ENCODE measurements at places on chromosomes 12 and 14.

DNA sequence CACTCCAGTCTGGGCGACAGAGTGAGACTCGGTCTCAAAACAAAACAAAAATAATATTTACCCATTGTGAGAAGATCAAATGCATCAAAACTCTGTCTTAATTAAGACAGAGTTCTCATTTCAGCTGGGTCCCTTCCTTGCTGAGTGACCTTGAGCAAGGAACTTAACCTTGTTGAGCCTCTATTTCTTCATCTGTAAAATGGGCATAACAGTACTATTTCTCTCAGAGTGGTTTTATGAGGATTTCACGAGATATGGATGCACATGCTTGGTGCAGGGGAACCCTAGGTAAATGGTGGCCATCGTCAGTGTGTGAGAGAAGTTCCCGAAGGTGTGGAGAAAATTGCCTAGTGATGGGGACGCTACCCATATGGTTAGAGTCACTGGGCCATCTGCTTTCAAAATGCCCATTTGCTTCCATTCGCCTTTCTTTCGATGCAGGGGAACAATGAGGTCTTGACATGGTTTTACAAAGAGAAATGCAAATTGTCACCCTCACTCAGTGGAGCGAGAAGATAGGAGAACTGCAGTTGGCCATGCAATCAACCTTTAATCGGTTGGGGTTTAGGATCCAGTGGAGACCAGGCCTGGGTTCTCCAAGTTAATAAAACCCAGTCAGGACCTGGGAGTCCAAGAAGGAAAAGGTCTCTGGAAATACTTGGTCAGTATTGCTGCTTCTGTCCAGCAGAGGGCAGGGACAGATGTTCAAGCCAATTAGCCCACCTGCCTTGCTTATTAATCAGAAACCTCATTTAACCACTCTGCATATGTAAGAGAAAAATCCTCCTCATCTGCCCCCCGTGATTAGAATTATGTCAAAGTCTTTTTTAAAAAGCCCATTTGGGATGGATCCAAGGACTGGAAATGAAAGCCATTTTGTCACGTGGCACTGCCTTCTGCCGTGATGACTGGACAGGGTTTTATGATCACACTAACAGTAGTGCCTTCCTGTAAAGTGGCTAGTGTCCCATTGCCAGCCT is 37.2 kb downstream of the CFAP251 start:
- no peak for DNase-seq

GRCh38 chr14:103710771-103711377 is 4.4 kb downstream of the XRCC3 start:
- no peak for DNase-seq

- DNase-seq: no peak
These were observed 2.7 kb downstream of the PLD4 start for GRCh38 chr14:104927432-104927816.

DNA sequence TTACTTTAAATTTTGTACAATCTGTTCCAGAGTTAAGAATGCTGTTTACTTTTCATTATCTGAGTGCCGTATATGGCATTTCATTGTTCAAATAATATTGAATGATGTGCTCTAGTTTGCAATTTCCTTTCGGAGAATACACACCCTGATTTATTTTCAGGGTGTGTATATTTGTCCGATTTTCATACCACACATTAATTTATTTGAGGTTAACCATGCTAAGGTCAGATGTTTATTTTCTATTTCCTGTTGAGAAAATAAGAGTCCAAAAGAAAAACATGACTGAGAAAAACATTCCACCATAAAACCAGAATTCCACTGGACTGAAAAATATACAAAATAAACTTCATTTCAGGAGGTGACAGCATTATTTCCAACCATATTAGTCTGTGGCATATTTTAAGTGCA is 64.2 kb upstream of the OVCH1 start:
- no peak for DNase-seq

All from mucosa of gallbladder (tissue), 1 donor.